ENCODE measurements at places on chromosomes 13 and 19.
A peak's percentile ranks its signal among the peaks of the same experiment; 100 is the strongest.

DNA sequence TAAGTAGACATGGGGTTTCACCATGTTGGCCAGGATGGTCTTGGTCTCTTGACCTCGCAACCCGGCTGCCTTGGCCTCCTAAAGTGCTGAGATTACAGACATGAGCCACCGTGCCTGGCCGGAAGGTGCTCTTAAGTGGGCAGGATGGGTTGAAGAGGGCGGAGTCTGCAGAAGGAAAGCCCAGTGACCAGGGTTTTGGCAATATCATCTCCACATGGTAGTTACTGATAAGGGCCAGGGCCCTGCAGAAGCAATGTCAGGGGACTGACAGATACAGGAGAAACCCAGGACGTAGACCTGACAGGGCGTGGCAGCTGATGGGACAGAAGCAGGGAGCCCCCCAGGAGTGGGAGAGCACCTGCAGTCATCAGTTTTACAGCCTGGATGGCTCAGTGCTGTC is 45.7 kb upstream of the RNF113B start:
- no peak for DNase-seq

DNA sequence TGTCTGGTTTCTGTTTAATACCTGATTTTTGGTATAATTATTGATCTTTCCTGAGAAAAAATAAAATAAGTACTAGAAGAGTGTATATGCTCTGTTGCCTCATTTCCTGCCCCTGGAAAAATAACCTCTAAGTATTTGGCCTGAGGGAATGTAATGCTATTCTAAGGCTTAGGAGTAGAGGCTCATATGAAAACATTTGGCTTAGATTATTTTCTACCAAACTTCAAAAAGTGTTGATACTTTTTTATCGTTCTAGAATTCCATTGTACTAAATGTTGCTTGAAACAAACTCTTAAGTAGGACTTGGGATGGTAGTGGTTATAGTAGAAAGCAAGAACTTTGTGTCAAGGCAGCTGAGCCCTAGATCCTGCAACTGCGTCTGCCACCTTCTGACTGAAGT is 57.8 kb downstream of the COG3 start:
- DNase-seq: no peak

- DNase-seq: no peak
Measured at GRCh38 chr13:45374917-45375316, 33.9 kb upstream of the TPT1 start.

DNA sequence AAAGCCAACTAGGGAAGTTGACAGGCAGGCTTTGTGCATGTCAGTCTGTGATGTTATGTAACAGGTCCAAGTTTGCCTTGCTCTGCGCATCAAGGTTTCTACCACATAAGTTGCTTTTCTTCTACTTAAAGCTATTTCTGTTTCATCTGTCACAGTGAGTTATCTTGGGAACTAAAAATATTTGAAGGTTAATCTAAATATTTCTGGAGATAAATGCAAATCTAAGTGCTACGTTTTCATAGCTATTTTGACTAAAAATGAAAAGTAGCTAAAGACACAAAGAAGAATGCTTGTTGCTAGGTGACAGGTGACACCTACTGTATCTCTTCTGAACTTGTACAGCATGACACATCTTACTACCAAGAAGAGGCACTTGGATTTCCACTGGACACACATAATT is 135.6 kb downstream of the KLF12 start:
- no peak for DNase-seq

DNA sequence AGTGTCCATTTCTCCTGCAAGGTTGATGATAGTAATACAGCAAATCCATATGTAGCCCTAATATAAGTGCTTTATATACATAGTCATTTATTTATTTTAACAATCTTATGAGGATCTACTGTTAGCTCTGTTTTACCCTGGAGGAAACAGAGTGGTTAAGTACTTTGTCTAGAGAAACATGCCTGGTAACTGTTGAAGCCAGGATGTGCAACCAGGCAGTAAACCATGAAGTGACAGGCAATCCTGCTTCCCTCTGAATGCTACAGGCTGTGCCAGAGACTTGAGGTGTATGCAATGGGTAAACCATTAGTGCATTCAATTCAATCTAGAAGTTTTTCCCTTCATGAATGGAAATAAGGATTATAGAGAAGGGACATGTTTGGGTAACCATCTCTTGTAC is 911.0 kb downstream of the PCDH17 start:
- no peak for DNase-seq

- no peak for DNase-seq
Measured at GRCh38 chr13:102291587-102292218, 110.1 kb downstream of the FGF14 start.

DNA sequence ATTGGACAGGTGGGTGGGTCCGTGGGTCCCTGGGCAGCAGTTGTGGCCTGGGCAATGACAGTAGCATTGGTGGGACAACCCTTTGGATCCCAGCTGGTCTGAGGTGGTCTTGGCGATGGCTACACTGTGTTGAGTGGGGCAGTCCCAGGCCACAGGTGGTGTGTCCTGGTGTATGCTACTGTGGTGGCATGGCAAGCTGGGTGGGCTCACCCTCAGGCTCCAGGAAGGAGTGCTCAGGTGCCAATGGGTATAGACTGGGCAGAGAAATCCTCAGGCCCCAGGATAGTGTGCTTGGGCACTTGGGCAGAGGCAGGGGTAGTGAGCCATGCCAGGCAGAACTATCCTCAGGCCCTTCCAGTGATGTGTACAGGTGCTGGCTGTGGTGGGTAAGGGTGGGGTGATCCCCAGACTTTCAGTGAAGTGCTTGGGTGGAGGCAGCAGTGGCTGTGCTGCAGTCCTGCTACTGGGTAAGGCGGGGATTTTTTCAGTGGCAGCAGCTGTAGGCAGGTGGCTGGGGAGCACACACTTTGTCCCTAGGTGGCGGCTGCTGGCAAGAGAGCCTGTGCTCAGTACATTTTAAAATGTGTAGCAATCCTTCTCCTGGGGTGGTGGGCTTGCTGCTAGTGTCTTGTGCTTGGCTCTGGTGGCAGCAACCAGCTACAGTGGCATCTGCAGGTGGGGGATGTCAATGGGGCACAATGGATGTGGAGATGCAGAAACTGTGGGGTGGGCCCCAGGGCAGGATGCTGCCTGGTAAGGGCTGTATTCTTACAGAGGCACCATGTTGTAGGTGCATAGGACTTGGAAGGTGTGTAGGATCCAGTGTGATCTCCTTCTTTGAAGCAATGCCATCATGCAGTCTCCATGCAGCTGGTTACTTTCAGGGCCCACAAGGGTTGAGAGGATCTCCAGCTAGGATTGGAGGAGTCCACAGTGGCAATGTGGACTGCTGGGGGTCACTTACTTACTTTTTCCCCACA is 64.9 kb downstream of the DNAJC3 start:
- no peak for DNase-seq

DNA sequence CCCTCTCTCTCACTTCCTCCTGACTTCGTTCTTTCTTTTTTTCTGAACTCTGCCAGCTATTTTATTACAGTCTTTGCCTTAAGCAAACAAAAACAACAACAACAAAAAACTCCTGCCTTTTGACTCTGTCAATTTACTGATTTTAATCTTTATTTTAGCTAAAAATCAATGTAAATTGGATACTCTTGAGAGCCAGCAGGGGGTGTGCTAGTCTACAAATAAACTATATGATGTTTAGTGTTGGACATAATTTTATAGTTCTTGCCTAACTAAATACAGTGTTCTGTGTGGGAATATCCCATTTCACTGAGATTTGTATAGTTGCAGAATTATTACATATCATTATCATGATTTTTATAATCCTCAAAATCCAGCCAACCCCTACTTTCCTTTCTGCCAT is 1199.9 kb upstream of the SPRY2 start:
- DNase-seq: no peak

GRCh38 chr13:99442273-99442895 is 58.9 kb upstream of the TM9SF2 start:
- DNase-seq: no peak

DNA sequence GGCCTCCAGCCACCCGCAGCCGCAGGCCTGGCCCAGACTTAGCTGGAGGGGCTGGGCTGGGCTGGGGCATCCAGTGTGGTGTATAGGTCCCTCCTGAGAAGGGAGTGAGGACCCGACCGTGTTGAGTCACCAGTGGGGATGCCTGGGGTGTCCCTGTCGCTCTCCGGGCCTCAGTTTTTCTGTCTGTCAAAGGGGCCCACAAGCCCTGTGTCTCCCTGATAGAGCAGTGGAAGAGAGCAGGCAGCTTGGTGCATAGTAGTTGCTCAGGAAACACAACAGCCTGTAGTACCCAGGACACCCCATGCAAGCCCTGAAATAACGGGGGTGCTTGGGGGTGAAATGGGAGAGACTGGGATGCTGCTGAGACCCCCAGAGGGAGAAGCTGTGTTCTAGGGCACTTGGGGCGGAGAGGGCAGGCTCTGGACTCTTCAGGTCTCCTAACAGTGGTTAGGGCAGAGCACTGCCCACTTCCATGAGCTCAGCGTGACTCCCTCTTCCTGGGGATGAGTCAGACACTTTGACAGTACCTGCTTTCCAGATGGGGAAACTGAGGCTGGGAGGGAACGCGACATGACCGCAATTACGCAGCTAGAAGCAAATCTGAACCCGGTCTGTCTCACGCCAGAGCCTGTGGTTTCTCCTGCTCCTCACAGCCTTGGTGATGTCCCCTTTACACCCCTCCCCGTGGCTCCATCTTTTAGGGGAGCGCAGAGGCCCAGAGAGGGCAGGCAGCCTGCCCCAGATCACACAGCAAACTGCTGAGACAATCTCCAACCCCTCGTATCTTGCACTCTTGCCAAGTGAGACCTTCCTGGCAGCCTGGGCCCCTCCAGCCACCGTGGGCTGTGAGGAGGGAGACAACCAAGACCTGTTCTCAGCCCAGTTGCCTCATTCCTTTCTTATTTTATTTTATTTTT is 692 bp downstream of the SULT2B1 start:
- DNase-seq: no peak

DNA sequence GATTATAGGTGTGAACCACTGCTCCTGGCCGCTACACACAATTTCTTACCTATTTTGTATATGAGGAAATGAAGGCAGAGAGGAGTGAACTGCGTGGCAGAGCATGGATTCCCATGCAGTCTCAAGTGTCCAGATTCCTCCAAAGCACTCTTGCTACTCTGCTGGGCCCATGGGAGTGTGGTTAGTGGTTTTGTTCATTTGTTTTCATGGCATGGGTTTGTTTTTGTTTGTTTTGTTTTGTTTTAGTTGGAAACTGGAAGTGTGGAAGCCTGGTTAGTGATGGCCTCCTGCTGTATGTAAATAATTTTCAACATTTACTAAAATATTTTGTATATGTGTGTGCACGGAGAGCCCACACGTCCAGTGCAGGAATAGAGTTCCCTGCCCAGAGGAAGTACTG is 61.3 kb upstream of the LRCH1 start:
- no peak for DNase-seq

- DNase-seq: no peak
Measured at GRCh38 chr13:54185785-54186184, 1157.2 kb downstream of the OLFM4 start.

DNA sequence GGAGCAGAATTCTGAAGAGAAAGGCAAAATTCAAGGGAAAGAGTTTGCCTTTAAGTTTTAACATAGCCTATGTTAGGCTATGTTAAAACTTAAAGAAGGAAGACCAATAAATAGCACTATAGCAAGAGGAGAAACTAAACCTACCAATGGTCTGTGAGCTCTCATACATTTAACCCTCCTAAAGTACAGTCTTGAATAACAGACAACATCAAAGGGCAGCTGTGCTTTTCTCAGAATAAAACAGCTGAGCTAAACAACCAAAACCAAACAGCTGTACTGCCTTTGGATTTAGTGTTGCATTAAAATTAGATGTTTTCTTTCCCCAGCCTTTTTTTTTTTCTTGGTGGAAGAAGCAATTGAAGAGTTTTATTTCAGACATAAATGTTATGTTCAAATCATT is 34.0 kb downstream of the KLF5 start:
- no peak for DNase-seq

GRCh38 chr13:99577934-99578917 is 77.0 kb downstream of the TM9SF2 start:
- DNase-seq: no peak

GRCh38 chr13:85108356-85108755 is 690.9 kb downstream of the SLITRK6 start:
- no peak for DNase-seq

DNA sequence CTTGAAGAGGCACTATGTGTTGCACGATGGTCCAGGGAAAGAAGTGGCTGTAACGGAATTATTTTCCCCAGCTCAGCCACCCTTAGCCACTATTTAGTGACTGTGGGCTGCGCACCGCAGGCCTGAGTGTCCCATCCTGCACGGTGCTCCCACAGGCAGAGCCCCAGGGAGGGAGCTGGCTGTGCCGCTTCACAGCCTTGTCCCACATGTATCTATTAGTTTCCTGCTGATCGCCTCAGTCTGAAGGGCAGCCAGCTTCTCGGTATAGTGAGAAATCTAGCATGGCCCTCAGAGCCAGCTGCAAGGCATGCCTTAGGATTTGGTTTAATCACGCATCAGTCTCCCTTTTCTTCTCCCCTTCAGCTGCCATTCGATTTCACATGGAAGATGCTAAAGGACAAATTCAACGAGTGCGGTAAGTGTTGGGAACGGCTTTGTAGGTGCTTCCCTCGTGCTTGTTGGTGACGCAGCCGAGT is 15.7 kb downstream of the PRAM1 start:
- no peak for DNase-seq

DNA sequence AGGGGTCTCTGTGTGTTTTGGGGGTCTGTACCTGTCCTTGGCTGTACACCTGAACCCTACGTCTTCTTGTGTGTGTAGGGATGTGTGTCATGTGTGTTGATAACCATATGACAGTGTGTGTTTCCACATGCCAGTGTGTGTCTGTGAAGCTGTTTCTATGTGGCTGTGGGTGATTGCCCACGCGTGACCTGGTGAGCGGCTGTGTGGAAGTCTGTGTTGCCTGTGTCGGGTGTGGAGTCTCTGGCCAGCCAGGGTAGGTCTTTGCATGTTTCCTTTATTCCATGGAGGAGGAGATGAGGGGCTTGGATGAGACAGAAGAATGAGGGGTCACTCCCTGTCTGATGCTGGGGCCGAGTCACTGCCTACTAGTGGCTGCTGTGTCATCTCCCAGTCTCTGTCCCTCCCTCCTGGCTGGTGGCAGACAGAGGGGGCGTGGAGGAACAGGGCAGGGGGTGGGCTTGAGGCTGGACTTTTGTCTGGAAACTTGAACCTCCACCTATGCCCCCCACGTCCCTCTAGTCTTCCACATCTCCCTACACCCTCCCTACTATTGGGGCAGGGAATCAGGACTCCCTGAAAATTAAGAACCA is 2.8 kb upstream of the FOSB start:
- DNase-seq: no peak

DNA sequence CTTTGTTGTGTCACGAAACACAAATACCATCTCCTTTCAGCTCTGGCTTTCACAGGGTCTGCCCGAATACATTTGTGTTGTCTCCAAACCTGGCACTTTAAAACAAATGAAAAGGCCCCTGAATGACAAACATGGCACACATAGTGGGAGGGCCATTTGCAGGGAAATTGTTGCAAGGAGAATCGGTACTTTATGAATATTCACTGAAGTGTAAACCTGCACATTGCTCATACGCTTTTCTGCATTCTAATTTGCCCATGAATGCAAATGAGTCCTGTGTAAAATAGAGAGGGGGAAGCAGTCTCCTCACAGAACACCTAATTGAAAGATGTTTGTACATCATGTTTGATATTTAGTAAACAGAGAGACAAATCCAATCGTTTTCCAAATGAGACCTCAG is 82.7 kb upstream of the PCDH8 start:
- no peak for DNase-seq

- no peak for DNase-seq
Measured at GRCh38 chr19:5663904-5664303, 16.4 kb downstream of the MICOS13 start.

- DNase-seq: peak; percentile 31
Measured at GRCh38 chr19:36152352-36153091, at the start of gene COX7A1. TSS of gene COX7A1 (minus strand) at chr19:36152447. CDS start at chr19:36152407, 40 bp downstream.

- no peak for DNase-seq
Measured at GRCh38 chr13:91203430-91203829, 144.1 kb upstream of the MIR17HG start.
